Umbilical cord (tissue), 2 donors: ENCODE measurements at places on chromosomes 4 and X. TPM values are rescaled to one million over a fixed set of nuclear protein-coding genes. Genes with fewer than 3 reads are reported as not detected.

DNA sequence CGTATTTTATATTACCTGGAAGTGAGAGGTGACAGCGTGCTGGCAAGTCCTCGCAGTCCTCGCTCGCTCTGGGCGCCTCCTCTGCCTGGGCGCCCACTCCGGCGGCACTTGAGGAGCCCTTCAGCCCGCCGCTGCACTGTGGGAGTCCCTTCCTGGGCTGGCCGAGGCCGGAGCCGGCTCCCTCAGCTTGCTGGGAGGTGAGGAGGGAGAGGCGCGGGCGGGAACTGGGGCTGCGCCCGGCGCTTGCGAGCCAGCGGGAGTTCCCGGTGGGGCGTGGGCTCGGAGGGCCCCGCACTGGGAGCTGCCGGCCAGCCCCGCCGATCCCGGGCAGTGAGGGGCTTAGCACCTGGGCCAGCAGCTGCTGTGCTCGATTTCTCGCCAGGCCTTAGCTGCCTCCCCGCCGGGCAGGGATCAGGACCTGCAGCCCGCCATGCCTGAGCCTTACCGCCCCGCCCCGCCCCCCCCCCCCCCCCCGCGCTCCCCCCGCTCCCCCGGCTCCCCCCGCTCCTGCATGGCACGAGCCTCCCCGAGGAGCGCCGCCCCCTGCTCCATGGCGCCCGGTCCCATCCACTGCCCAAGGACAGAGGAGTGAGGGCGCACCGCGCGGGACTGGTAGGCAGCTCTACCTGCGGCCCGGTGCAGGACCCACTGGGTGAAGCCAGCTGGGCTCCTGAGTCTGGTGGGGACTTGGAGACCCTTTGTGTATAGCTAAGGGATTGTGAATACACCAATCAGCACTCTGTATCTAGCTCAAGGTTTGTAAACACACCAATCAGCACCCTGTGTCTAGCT is 298.9 kb upstream of the MAGEB16 start:
- DNase-seq: no peak

DNA sequence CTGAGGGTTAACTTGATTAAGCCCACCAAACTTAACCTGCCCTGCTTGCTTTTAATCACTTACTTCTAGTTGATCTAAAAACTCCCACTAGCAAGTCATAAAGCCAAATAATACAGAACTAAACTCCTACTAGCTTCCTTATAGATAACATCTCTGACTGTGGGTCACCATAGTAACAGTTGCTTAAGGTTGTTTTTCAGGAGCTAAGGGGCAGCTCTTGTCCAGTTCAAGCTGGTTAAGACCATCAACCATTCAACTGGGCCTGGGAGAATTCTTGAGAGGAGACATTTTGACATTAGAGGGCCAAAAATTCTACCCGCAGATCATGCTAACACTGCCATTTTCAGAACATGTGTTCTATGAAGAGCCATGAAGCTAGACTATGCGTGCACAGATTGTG is 67.0 kb downstream of the UCHL1 start:
- DNase-seq: no peak

GRCh38 chrX:154396973-154397887 is 947 bp upstream of the RPL10 start:
- peak; percentile 77 for DNase-seq

DNA sequence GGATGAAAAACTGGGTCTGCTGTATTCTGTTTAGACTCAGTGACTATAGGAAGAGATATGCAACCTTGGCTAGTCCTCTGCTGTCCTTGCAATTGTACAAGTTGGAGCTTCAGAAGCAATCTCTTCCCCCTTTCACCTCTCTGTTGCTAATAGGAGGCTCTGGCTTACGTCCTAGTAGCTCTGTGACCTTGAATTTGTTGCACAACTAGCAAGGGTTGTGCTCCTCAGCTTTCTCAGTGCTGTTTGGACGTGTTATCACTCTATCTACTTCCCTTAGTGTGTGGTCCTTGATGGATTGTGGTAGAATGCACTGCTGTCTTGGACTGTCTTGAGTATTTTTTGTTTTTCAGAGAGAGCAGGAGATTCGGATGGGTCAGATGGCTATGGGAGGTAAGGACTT is 3.4 kb upstream of the ITGB1BP2 start:
- DNase-seq: no peak

PAGE1 gene
- not detected for total RNA-seq

GRCh38 chr4:183364025-183364424 is 41.8 kb upstream of the CLDN24 start:
- no peak for DNase-seq

GRCh38 chr4:8293131-8293975 is 23.8 kb downstream of the HTRA3 start:
- no peak for DNase-seq

COL25A1 gene
- 32.5 TPM for total RNA-seq

- DNase-seq: no peak
Observed at GRCh38 chrX:101482296-101482695, 3.0 kb upstream of the ARMCX4 start.

DNA sequence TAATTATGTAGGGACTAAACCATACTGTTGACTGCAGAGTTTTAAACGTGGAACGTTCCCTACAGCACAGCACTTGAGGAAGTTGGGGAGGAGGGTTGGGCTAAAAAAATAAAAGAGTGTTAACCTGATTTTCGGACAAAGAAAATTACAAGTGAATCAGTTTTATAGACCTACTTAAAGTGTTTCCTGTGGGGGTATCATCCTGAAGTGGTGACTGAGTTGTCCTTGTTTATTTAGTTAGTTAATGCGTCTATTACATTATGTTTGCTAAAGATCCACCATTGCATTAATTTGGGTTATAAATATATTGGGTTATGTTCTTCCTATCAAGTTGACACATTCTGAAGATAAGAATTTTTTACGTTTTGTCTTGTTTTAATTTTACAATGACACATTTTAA is 14.7 kb downstream of the UNC5C start:
- DNase-seq: no peak

- no peak for DNase-seq
Observed at GRCh38 chr4:62415256-62415655, 1215.1 kb downstream of the ADGRL3 start.

CEP135 gene
- 28.6 TPM for total RNA-seq

DNA sequence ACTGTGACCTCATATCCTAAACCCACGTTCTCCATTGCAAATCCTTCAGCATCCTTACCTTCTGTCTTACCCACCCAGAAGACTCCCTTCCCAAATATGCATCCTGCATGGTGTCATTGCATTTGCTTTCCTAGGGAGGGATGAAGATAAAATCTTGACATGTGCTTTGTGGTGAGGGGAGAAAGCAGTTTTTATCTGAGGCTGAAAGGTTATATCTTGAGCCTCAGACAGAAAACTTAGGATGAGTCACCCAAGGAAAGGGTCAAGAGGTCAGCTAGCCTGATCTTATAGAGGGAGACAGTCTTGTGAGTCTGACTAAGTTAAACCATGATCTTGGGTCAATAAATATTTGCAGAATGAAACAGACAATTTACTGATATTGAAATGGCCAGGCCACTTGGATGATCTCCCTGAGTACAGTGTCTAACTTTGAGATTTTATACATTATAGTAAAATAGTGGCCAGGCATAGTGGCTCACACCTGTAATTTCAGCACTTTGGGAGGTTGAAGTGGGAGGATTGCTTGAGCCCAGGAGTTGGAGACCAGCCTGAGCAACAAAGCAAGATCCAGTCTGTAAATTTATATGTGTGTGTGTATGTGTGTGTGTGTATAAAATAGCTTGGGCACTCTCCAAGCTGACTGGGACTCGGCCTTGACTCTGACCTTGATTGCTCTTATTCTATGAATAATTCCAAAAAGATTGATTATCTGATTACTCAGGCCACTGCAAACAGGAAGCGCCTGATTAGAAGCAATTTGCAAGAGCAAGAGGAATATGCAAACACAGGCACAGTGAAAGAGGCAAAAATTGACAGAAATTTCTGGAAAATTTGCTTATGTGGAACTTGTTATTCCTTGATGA is 15.4 kb upstream of the FAM9C start:
- no peak for DNase-seq

GRCh38 chr4:185019456-185020292 is 1.4 kb downstream of the HELT start:
- DNase-seq: no peak

DNA sequence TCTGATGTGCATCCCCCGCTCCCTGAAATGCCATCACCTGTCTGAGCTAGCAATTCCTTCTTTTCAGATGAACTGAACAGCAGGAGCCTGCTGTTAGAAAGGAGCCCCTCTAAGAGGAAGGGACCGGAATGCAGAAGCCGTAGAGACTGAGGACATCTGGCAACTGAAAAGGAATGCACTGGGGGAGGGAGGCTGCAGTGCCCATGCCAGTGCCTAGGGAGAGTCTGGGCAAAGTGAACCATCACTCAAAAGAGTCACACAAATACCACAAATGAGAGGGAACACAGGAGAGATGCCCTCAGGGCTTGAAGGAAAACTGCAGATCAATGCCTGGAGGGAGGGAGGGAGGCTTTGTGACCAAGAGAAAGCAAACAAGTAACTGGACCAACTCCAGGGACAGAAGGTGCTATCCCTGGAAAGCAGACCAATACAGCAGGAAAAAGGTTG is 93.9 kb upstream of the CBR4 start:
- no peak for DNase-seq

GABRQ gene
- total RNA-seq: 0.96 TPM

NAP1L3 gene
- total RNA-seq: 9.6 TPM

DNA sequence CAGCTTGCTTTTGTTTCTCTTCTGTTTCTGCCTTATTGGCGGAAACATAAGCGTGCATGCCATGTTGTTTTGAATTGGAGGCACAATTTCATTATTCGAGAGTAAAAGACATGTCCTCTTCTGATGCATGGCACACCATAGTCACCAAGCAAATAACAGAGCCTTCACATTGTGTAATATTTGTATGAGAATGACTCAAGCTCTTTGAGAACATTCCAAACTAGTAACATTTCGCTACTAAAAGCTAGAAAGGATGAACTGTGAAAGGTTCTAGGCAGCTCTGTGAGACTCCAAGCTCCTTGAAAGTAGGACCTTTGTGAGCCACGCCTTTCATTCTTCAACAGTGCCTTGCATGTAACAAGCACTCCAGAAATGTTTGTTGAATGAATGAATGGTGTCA is 9.2 kb upstream of the ANXA3 start:
- DNase-seq: no peak

DNA sequence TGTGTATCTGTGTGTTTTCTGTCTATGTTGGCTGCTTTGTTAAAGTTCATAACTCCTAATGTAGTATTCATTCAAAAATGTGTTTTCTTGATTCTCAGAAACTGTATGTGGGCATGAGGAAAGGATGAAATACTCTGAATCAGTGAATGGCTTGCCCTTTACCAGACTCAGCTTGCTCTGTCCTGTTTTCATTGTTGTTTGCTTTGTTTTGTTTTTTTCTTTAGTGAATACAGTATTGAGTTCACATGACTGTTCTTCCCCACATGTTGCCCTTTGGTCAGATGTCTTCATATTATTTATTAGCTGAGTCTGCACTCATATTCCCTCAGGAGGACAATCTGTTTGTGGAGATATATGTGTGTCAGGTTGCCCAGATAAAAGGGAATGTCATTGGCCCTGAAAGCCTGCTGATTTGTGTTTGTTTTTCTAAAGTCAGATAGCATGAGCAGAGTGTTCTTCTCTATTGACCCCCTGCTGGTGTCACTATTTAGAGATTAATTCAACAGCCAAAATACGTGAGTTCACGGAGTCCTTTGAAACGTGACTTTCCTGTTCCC is 1184.4 kb downstream of the RPA4 start:
- peak; percentile 2 for DNase-seq

RASL11B gene
- total RNA-seq: 13.0 TPM

GRCh38 chr4:39062094-39062769 is at the start of gene KLHL5:
Gene KLHL5 (plus strand): TSS chr4:39062232. CDS start chr4:39062653, 421 bp downstream.
- peak; percentile 32 for DNase-seq

FAM236C gene
- total RNA-seq: not detected

DNA sequence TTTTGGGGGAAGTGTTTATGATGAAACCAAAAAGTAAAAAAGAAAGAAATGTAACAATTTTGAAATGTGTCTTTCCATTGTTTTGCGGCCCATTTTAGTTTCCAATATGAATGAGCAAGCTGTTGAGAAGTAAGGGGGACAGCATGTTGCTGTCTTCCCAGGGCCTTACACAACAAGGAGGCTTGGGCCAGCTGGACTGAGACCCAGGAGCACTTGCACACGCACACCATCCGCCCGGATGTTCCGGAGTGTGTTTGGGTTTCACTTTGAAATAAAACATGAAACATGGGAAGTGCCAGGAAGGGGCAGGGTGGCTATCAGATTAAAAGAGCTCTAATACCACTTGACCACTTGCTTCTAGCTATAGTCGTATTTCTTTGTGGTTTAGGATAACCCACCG is 144.4 kb downstream of the NHS start:
- no peak for DNase-seq

- no peak for DNase-seq
Observed at GRCh38 chr4:123867910-123868587, 471.5 kb downstream of the SPRY1 start.

DNA sequence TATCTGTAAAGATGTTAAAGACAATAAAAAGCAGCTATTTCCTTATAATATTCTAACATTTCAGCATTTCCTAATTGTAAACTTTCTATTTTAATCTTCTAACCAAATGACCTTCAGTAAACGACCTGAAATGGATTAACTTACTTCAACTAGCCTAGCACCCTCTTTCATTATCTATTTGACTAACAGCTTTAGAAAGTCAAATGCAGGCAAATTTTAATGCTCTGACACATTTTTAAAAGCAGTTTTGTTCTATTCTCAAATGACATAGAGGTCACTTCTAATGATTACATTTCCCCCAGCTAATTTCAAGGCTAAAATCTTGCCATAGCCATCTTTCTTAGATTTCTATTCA is 41.9 kb downstream of the SLC7A11 start:
- no peak for DNase-seq

LARP7 gene
- total RNA-seq: 30.6 TPM

GRCh38 chr4:25424539-25425228 is 47.6 kb downstream of the ANAPC4 start:
- DNase-seq: no peak

P2RY8 gene
- total RNA-seq: 1.2 TPM

DNA sequence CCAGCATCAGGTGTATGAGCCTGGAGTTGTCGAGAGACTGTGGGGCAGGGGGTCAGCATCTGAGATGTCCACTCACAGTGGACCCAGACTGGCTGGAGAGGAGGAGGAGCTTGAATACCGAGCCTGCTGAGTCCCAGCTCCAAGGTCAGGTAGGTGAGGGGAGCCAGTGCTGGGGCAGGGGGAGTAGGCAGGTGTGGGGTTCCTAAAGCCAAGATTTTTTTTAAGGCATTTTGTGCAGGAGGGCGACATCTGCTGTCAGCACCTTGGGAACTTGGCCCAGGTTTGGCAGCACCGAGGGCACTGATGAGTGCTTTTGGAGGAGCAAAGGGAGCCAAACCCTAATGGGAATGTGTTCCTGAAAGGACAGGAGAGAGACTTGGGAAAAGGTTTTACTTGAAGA is 64.2 kb upstream of the MSANTD1 start:
- DNase-seq: no peak

- no peak for DNase-seq
Observed at GRCh38 chr4:10879411-10880110, 195.0 kb upstream of the CLNK start.

BCORL1 gene
- 1.4 TPM for total RNA-seq

- no peak for DNase-seq
Observed at GRCh38 chr4:10456260-10456594, 999 bp downstream of the ZNF518B start.

PPP4R3C gene
- 0.24 TPM for total RNA-seq

GYG2 gene
- total RNA-seq: 9.6 TPM

GRCh38 chr4:92163348-92163747 is 140.4 kb upstream of the GRID2 start:
- no peak for DNase-seq

ZNF81 gene
- total RNA-seq: 7.5 TPM

P2RY4 gene
- 0.48 TPM for total RNA-seq
